Natural killer cell (primary cell): ENCODE measurements at places on chromosomes 6 and 20. TPM values are rescaled to one million over a fixed set of nuclear protein-coding genes. Genes with fewer than 3 reads are reported as not detected.

The EDN1 gene
- total RNA-seq: 1.5 TPM

The KHDRBS2 gene
- total RNA-seq: 0.26 TPM

The UST gene
- 6.3 TPM for total RNA-seq

The TXLNB gene
- total RNA-seq: 0.50 TPM
